ENCODE measurements at places on chromosomes 16 and 17.

GRCh38 chr16:1530349-1530882 lies 3.0 kb upstream of the TMEM204 start:
- DNase-seq = no peak

DNA sequence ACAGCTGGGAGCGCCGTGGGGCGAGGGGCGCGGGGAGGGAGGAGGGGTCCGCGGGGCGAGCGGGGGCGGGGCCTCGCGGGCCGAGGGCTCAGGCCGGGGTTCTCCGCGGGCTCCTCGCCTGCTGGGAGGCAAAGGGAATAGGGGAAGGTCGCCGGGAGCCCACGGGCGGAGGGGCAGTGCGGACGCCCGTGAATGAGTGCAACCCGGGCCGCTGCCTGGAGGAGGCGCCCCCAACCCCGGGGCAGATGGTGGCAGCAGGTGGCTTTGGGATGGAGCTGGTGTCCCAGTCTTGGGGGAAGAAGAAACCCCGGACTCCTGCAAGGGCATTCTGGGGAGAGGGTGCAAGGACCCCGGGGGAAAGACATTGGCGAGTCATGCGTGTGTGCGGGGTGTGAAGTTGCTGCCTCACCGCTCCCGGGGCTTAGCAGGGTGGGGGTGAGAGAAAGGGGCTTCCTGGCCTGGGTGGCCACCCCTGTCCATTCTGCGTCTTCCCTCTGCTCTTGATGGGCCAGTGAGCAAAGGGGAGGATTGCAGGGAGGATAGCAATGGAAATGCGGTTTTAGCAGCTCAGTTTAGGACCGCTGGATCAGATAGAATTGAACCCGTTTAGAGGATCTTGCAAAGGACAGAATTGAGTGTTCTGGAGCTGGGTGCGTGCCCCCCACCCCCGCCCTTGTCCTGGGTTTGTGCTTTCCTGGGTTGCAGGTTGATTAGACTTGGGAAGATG lies 526 bp downstream of the KIAA0513 start:
- DNase-seq = peak; percentile 10

GRCh38 chr17:1040216-1040600 lies 43.3 kb downstream of the TIMM22 start:
- DNase-seq = no peak

DNA sequence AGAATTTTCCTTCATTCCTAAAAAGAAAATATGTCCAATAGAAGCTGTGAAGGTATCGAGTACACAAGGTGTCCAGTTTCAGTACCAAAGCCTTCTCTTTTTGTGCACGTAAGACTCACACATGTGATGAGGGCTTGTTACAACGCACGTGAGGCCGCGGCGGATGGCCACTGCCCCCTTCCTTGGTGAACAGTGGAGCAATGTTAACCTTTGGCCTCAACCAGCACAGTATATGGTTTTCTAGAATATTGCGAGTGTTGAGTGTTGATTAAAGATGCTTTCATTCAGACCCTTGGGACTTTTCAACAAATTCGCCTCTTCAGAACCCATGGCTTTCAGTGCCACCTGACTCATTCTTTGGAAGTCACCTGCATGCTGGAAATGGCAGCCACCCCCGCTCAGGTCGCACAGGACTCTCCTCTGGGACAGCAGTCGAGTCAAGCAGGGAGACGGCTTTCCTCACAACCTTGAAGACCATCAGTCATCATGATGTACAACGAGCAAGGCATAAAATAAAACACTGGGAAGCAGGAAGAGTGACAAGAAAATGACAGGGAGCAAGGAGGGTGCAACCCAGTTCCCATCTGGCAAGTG lies 14.5 kb downstream of the MAP1LC3B start:
- no peak for DNase-seq

All from T-cell (primary cell).